Activated naive CD8-positive, alpha-beta T cell treated with anti-CD3 and anti-CD28 coated beads, Interleukin-2, amount 10 ng/mL, durations not matched to agents 7 days and 5 days (primary cell): ENCODE measurements at places on chromosomes 2 and 18. TPM values are rescaled to one million over a fixed set of nuclear protein-coding genes. Genes with fewer than 3 reads are reported as not detected.

- DNase-seq, result no peak
These were observed 186.4 kb upstream of the ST6GAL2 start for GRCh38 chr2:107072150-107072940.

DNA sequence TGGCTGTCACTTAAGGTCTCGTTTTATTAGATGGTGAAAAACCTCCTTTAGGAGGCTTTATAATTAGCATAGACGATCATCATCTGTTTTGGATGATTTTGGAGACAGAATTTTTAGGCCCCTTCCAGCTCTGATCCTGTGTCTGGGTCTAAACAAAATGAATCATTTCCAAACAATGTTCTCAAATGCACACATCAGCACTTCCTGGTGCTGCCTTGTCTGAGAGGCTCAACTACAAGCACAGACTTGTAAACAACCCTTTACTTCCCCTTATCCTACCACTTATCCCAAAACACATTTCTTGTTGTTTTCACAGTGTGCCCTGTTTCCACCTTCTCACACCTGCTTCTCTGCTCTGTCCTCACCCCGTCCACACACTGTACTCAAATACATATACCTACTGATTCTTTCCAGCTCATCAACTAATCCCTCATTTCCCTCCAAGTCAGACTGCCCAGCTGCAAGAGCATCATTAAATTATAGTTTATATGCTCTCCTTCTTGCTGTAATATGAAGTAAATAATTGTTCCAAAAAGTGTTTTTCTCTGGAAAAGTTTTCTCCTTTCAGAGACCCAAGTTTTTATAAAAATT, 71.2 kb upstream of the COL3A1 start:
- no peak for DNase-seq

DNA sequence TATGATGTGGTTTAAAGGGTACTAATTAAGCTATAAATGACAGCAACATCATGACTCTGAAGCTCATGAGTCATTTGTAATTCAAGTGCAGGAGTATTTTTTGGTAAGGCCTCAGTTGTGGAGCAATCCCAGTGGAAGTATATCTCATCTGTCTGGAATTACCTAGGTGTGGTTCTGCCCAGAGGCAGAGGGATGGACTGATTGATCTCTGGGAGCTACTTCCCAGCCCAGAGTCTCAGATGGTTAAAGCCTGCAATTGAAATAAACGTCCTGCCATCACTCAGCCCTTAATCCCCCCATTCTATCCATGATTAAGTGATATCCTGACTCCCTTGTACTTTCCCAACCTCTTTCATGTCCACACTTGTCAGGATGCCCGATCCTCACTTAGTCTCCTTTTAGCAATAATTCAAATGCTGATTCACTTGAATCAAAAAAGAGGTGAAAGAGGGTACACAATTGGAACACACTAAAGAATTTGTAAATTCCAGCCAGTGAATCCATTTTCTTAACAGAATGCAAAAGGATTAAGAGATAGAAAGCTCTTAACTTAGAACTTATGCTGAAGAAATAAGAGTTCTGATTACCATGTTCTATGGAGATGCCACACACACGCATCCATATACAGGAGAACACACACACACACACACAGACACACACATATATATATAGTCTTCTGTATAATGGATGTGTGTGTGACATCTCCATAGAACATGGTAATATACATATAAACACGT, 664.4 kb downstream of the NYAP2 start:
- no peak for DNase-seq

- no peak for DNase-seq
These were observed 11.6 kb upstream of the PTPN2 start for GRCh38 chr18:12895626-12896025.

The GALNT5 gene
- total RNA-seq, result not detected

The ZNF521 gene
- total RNA-seq, result not detected

The PGAP1 gene
- 40.8 TPM for total RNA-seq

The EML6 gene
- 2.1 TPM for total RNA-seq

The SNRNP200 gene
- total RNA-seq, result 194 TPM

The GLI2 gene
- total RNA-seq, result 1.9 TPM

The CAPN13 gene
- total RNA-seq, result not detected

The ST8SIA3 gene
- not detected for total RNA-seq
